ENCODE measurements at places on chromosomes 12 and 14.

DNA sequence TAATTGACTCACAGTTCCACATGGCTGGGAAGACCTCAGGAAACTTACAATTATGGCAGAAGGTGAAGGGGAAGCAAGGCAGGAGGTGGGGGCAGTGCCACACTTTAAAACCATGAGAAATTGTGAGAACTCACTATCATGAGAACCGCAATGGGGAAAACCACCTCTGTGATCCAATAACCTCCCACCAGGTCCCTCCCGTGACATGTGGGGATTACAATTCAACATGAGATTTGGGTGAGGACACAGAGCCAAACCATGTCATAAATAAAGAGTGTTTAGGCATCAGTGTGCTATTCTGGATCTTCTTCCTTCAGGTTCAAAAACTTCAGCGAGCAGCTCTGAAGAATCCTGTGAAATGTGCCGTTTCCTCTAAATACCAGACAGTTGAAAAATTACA is 9.7 kb downstream of the DDX47 start:
- DNase-seq, result no peak

- DNase-seq, result no peak
Measured at GRCh38 chr12:118053071-118053985, 7.7 kb downstream of the WSB2 start.

GRCh38 chr14:89667983-89668382 is 250.9 kb upstream of the FOXN3 start:
- DNase-seq, result no peak

GRCh38 chr12:62758216-62758615 is 176.7 kb downstream of the PPM1H start:
- DNase-seq, result no peak

GRCh38 chr14:55170526-55170925 is 20.9 kb downstream of the DLGAP5 start:
- no peak for DNase-seq

GRCh38 chr12:104569346-104570173 is 112.8 kb downstream of the CHST11 start:
- DNase-seq, result peak; percentile 66

DNA sequence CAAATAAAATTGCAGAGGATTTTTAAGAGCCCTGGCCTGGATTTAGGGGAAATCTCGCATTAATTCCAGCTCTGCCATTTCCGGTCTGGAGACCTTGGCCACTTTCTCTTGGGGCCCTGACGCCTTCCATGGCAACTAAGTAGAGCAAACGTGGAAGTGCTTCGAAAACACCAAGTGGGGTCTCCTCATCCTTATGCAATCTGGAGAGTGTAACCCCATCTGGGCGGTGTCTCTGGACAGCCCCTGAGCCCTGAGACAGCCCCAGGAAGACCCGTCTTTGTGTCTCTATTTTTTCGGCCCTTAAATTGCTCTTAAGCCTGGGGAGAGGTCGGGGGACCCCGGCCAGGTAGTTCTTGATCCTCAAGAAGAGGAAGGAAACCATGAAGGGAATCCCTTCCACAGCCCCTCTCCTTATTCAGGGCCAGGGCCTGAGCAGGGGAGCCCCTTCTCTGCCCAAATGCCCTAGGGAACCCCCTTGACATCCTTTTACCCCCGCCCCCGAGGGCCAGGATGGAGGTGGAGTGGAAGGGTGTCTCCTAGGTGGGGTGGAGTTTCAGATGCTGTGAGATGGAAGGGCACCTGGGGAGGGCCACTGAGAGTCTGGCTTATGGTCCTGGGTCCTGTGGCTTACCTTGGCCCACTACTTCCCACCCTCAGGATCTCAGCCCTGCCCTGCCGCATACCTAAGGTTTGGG is 17.6 kb upstream of the NR4A1 start:
- DNase-seq, result no peak

DNA sequence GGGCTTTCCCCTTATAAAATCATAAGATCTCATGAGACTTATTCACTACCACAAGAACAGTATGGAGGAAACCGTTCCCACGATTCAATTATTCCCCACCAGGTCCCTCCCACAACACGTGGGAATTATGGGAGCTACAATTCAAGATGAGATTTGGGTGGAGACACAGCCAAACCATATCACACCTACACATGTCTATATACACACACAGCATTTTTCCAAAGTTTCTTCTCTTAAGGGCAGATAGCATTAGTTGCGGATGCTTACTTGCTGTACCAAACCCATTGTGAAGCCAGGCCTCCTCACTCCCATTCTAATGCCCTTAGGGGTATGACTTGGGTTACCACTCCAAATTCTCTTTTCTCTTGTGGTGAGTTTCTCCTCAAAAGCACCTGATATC is 104.1 kb upstream of the RAP1B start:
- no peak for DNase-seq

- peak; percentile 45 for DNase-seq
Measured at GRCh38 chr14:97634751-97635150, 837.6 kb downstream of the VRK1 start.

DNA sequence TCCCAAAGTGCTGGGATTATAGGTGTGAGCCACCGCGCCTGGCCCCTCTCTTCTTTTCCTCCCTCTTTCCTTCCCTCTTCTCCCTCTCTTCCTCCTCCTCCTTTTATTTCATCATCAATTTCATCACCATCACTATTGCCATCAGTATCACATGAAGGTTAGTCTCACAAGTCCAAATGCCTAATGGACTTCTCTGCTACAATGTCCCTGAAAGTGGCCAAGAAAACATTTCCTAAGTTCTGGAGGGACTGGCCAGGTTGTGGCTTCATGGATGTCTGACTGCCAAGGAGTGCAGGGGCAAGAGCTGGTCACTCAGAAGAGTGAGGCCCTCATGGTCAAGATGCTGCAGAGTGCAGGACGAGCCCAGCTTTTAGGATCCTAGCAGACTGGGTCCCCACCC is 97.6 kb downstream of the SYNE3 start:
- DNase-seq, result no peak

Data from CD4-positive, alpha-beta T cell treated with Interleukin-4 for 4 hours (primary cell).